Endothelial cell (in vitro differentiated cells): ENCODE measurements at places on chromosomes 1 and 21.

- no peak overlapping the region for H3K27ac ChIP-seq
- H3K36me3 ChIP-seq = no peaks in the 10 kb centered on the region
- no peak for DNase-seq
- H3K27me3 ChIP-seq = no peaks in the 10 kb centered on the region
- no peaks in the 10 kb centered on the region for H3K4me1 ChIP-seq
Measured at GRCh38 chr1:229905031-229905545, 161.9 kb upstream of the GALNT2 start.

DNA sequence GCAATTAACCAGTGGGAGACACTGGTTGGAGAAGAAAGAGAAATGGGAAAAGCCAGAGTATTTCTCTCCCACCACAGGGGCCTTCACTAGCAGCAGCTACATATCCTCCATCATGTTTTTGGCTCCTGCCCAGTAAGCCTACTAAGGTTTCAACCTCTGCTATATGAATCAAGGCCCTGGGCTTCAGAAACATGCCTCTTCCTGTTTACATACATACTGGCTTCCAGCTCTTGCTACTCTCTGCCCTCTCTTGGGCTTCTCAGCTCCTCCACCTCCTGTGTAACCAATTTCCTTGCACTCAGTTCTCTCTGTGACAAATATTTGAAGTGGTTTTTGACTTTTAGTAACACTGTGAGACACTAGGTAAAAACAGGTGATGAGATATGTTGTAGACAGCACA, 80.8 kb downstream of the LRRC7 start:
- H3K4me3 ChIP-seq = no peak overlapping the region
- no peak overlapping the region for H3K27ac ChIP-seq
- H3K36me3 ChIP-seq = no peaks in the 10 kb centered on the region
- no peak for DNase-seq

GRCh38 chr21:26425576-26425975, 147.5 kb downstream of the CYYR1 start:
- no peaks in the 10 kb centered on the region for H3K4me1 ChIP-seq
- H3K27me3 ChIP-seq = no peaks in the 10 kb centered on the region
- no peak overlapping the region for H3K4me3 ChIP-seq
- no peak for DNase-seq
- no peak overlapping the region for H3K27ac ChIP-seq

DNA sequence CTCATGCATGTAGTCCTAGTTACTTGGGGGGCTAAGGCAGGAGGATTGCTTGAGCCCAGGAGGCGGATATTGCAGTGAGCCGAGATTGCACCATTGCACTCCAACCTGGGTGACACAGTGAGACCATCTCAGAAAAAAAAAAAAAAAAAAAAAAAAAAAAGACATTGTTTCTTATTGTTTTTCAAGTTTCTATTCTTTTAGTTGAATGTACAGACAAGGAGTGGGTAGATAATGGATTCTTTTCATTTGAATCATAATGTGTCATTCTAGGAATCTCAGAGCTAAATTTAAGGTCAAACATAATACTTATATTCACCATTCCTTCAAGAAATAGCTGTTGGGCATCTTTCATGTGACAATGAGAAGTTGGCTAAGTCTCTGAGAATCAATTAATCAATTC, 157.0 kb upstream of the C21orf91 start:
- no peaks in the 10 kb centered on the region for H3K4me1 ChIP-seq
- H3K27ac ChIP-seq = no peak overlapping the region
- no peak overlapping the region for H3K4me3 ChIP-seq
- H3K36me3 ChIP-seq = no peaks in the 10 kb centered on the region
- no peaks in the 10 kb centered on the region for H3K27me3 ChIP-seq
- DNase-seq = no peak

DNA sequence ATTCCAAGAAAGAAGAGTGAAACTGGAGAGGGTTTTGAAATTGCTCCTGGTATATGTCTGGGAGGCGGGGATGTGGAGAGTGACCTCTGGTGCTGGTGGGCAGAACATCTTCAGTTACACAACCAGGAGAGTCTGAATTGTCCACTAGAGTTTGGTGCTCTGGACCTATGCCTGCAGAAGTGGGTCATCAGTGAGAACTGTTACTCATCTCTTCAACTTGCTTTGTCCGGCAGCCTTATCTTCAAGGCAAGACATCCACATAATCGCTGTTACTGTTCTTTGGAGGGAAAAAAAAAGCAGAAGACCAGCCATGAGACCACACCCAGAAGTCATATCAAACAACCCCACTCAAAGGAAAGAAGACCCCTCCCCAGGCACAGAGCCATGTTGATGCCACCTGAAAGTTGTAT, 14.9 kb downstream of the SH2D1B start:
- H3K36me3 ChIP-seq = no peaks in the 10 kb centered on the region
- DNase-seq = no peak
- no peak overlapping the region for H3K4me3 ChIP-seq
- peaks cover 11% of the 10 kb centered on the region for H3K4me1 ChIP-seq
- H3K27ac ChIP-seq = no peak overlapping the region
- H3K27me3 ChIP-seq = no peaks in the 10 kb centered on the region

GRCh38 chr21:25396135-25396711, 211.1 kb downstream of the MRPL39 start:
- H3K4me3 ChIP-seq = no peak overlapping the region
- H3K27ac ChIP-seq = no peak overlapping the region
- H3K27me3 ChIP-seq = no peaks in the 10 kb centered on the region

DNA sequence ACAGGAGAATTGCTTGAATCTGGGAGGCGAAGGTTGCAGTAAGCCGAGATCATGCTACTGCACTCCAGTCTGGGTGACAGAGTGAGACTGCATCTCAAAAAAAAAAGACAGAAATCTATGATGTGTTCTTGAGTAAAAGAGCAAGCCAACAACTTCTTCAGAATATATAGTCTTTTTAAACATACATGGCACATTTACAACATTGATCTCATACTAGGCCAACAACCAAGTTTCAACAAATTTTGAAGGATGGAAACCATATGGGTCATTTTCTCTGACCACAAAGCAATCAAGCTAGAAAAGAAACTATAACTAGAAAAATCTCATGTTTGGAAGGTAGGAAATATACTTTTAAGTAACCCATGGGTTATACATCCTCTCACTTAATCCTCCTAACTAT, 38.3 kb downstream of the PAFAH2 start:
- H3K4me1 ChIP-seq = peaks cover 3% of the 10 kb centered on the region
- DNase-seq = no peak
- H3K36me3 ChIP-seq = peaks cover 59% of the 10 kb centered on the region
- H3K4me3 ChIP-seq = no peak overlapping the region

- no peak overlapping the region for H3K27ac ChIP-seq
- H3K4me1 ChIP-seq = no peaks in the 10 kb centered on the region
- H3K27me3 ChIP-seq = no peaks in the 10 kb centered on the region
- no peak overlapping the region for H3K4me3 ChIP-seq
- H3K36me3 ChIP-seq = no peaks in the 10 kb centered on the region
Measured at GRCh38 chr1:29081201-29081600, 42.5 kb downstream of the TMEM200B start.

- H3K27ac ChIP-seq = no peak overlapping the region
- DNase-seq = no peak
- H3K36me3 ChIP-seq = no peaks in the 10 kb centered on the region
- H3K4me1 ChIP-seq = peaks cover 2% of the 10 kb centered on the region
- no peak overlapping the region for H3K4me3 ChIP-seq
Measured at GRCh38 chr1:2862814-2863647, 61.5 kb upstream of the TTC34 start.

DNA sequence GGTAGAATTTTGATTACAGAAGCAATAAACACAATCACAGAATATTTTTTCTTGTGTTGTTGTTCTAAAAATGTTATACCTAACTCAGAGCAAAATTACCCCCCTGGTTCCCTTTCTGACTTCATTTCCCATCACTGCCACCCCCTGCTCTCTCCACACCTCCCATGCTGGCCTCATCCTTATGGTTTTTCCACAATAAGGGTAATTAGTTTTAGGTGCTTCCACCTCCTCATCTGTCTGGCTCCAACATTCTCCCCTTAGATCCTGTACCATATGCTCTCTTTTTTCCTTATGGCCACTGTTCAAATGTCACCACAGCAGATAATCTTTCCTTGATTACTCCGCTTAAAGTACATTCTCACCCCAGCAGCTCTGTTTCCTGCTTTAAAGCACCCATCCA, 2208.6 kb downstream of the MRPL39 start:
- H3K4me1 ChIP-seq = no peaks in the 10 kb centered on the region
- no peak overlapping the region for H3K27ac ChIP-seq

DNA sequence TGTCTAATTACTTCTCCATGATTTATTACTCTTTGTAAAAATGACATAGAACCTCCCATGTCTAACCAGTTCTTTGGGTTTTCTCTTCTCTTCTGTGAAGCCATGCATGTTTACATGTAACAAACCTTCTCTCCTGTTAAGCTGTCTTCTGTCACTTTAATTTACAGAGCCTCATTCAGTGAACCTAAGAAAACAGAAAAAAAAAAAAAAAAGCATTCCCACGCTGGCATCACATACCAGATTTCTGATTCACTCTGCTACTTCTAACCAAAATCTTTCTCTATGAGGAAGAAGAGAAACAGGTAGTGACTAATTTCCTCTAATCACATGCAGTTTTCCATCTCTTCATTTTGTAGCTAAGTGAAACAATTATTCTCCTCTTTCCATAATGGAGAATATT, 141.4 kb upstream of the CXADR start:
- no peak for DNase-seq
- peaks cover 3% of the 10 kb centered on the region for H3K36me3 ChIP-seq
- H3K27ac ChIP-seq = peak overlapping the region; percentile 2

- no peaks in the 10 kb centered on the region for H3K36me3 ChIP-seq
- DNase-seq = peak; percentile 4
- no peak overlapping the region for H3K27ac ChIP-seq
- H3K4me1 ChIP-seq = peaks cover 26% of the 10 kb centered on the region
Measured at GRCh38 chr1:213761845-213762407, 225.8 kb upstream of the PROX1 start.

DNA sequence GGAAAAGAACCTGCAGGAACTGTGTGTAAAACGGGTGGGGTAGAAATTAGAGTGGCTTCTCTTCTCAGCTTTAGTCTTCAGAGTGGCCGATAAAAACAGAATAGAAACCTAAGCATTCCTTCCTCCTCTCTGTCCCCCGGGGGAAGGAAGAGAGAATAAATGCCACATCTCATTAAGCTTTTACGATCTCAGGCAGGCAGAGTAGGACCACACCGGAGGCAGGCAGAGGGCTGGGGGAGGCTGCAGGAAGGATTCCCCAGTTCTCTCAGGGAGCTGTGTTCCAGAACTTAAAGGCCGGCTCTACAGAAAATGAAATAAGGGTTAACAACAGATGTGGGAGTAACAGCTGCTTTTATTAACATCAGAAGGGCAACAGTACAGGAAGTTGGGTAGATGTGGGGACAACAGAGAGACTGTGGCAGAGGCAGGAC, 24.5 kb upstream of the MEF2D start:
- no peak overlapping the region for H3K27ac ChIP-seq
- H3K4me3 ChIP-seq = no peak overlapping the region
- H3K27me3 ChIP-seq = peaks cover 3% of the 10 kb centered on the region
- peaks cover 18% of the 10 kb centered on the region for H3K4me1 ChIP-seq
- DNase-seq = no peak

GRCh38 chr1:202063093-202063492, 52.7 kb downstream of the ELF3 start:
- no peak overlapping the region for H3K4me3 ChIP-seq
- DNase-seq = no peak
- no peak overlapping the region for H3K27ac ChIP-seq
- H3K27me3 ChIP-seq = peaks cover 4% of the 10 kb centered on the region

DNA sequence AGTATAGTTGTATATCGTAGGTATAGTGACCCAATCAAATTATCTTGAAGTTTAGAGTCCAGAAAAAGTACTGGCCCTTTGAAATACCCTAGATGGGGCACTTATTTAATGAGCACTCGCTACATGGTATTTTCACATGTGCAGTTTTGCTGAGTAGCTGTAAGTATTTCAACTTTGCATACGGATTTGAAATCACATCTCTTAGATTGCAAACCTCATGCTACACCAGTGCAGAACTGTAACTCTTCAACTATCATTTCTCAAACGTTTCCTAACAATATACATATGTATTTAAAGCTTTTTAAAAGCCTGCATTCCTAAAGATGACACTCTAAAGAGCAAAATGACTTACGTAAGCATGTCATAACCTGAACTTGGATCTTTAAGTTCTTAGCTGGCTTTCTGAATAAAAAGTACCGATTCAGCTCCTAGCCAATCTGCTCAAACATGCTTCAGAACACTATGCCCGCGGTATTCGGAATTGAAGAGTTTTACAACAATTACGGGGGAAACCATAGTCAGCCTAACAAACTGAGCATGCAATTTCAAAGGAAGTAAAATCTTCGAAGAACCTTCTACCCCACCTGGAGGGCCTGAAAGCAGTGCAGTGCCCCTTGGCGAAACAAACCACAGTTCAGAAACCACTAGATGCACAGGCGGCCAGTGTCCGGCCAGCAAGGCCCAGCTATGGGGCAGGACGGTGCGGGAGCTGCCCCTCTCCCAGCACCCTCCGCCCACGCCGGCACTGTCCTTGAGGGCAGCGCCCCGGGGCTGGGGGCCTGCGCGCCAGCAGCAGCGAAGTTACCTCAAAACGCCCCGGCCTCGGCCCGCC, 863 bp downstream of the FH start:
- peak overlapping the region; percentile 95 for H3K4me3 ChIP-seq
- peaks cover 13% of the 10 kb centered on the region for H3K4me1 ChIP-seq

DNA sequence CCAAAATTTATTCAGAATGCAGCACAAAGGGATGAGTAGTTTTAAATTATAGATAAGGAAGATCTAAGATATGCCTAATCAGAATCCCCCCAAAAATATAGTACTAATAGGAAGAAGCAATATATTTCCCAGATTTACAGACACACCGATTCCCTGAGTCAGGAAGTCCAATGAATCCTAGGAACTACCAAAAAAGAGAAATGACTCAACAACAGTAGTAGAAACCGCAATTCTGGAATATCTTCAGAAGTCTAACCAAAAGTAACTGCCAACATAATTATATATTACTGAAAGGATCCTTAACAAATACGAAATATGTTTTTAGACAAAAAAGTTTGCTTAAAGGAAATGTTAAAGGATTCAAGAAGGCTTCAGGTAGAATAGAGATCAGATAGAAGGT, 10.3 kb downstream of the AHCTF1 start:
- H3K4me1 ChIP-seq = no peaks in the 10 kb centered on the region
- no peaks in the 10 kb centered on the region for H3K36me3 ChIP-seq
- DNase-seq = no peak
- no peak overlapping the region for H3K4me3 ChIP-seq
- H3K27ac ChIP-seq = no peak overlapping the region

DNA sequence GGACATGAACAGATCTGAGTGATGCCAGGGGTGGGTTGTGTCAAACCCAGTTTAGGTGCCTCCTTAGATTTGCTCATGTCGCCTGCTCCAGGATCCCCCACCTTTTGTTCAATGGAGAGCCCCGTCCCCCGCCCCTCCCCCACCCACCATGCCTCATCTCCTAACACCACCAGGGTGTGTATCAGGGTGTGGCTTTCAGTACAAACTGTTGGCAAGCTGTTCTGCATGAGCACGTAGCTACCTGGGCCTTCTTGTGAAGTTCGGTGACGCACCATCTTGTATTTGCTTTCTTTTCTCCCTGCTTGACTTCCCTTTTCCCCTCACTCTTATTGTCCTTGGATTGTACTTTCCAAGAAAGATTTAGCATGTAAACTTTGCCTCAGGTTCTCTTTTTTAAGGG, 94.8 kb downstream of the EBNA1BP2 start:
- no peak overlapping the region for H3K27ac ChIP-seq
- H3K4me1 ChIP-seq = peaks cover 6% of the 10 kb centered on the region
- no peaks in the 10 kb centered on the region for H3K27me3 ChIP-seq
- no peak overlapping the region for H3K4me3 ChIP-seq

- peak; percentile 31 for DNase-seq
- H3K36me3 ChIP-seq = no peaks in the 10 kb centered on the region
- no peak overlapping the region for H3K4me3 ChIP-seq
- peaks cover 4% of the 10 kb centered on the region for H3K4me1 ChIP-seq
- H3K27ac ChIP-seq = peak overlapping the region; percentile 48
- peaks cover 3% of the 10 kb centered on the region for H3K27me3 ChIP-seq
Measured at GRCh38 chr1:6359216-6360116, 34.1 kb downstream of the ACOT7 start.
